HAP-1 (cell line): ENCODE measurements at places on chromosomes 13 and 19.

- no peak for DNase-seq
These were observed 105.3 kb downstream of the SPACA7 start for GRCh38 chr13:112481458-112481857.

DNA sequence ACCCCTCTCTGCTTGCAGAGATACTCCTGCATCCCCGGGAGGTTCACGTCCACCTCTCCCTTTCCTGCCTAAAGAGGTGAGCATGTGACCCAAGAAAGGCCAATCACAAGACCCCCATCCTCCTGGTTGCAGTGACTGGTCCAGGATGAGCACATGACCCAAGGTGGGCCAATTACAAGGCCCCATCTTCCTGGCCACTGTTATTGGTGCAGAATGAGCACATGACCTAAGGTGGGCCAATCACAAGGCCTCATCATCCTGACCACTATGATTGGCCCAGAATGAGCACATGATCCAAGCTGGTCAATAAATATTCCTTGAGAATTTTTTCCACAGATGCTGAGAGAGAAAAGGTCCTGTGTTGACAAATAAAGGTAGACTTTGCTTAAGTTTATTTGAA is 350.7 kb downstream of the EFNB2 start:
- no peak for DNase-seq

GRCh38 chr13:85367887-85368286 is 431.3 kb downstream of the SLITRK6 start:
- DNase-seq: peak; percentile 10

GRCh38 chr19:55488986-55489710 is 912 bp downstream of the SSC5D start:
- DNase-seq: no peak

DNA sequence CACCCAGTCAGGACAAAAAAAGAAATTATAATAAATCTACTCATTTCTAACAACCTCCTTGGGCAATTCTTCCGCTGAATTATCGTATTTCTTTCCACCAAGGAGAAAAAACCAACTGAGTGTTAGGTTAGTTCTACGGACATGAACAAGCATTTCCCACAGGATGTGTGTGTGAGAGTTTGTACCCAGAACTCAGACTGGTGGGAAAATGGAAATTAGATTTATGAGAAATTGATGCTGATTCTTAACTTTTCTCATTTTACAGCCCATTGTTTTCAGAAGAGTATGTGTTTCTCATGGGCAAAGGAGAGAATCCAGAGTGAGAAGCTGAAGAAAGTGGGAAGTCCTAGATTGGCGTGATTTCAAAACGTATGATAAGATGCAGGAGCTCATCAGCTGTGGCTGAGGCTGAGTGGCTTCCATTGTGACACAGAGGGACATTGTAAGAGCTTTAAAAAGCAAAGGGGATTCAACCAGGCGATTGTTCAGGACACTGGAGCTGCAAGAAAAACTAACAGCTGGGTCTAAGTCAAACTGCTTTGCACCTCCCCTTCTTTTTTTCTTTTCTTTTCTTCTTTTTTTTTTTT is 184.7 kb upstream of the ARGLU1 start:
- DNase-seq: no peak

- DNase-seq: no peak
These were observed 338.0 kb downstream of the ENOX1 start for GRCh38 chr13:43448605-43449336.

DNA sequence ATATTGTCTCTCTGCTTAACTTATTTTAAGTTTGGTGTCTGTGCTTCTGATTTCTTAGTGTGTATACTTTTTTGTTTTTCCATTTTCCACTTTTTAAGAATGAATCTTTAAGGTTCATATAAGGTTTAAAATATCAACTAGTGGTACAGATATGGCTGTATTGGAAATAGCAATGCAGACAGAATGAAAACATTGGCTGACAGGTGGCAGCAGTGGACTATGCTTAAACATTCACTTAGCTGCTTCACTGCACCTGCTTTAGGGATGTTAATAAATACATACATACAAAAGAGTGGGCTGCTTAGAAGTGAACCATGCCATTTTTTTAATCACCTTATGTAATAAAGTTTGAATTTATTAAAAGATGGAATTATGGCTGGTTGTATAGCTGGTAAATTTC is 27.3 kb downstream of the TM9SF2 start:
- no peak for DNase-seq

- DNase-seq: no peak
These were observed 178.4 kb downstream of the MYO16 start for GRCh38 chr13:108807841-108808240.

DNA sequence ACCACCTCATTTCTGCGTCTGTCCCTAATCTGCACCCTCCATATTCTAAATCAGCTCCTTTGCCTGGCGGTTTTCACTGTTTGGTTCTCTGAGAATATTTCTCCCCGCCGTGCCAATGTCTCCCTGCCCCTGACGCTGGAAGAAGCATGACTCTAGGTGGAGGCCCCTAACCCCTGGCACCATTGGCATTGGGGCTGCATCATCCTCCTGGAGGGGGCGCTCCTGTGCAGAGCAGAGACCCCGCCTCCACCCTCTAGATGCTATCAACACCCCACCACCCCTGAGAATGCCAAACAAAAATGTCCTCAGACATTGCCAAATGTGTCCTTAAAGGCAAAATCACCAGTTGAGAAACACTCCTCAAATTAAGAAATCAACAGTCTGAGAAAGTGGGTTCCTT is 6.5 kb downstream of the ZSCAN5B start:
- DNase-seq: no peak

DNA sequence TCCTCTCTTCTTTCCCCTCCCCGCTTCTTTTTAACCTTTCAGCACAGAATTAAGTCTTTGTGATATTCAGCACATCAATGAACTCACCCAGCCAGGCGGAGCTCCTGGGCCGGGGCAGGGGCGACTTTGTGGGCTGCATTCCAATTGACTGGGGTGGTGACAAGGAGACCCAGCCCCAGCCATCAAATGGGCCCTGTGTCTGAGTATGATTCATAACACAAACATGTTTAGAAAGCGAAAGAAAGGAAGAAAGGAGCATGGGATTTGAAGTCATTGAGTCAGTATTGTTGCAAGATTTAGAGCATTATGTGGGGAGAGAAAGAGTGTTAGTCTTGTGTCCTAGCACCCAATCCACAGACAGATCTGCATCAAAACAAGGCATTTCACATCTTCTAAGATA is 185.3 kb downstream of the LHFPL6 start:
- peak; percentile 90 for DNase-seq

- no peak for DNase-seq
These were observed 1692.0 kb downstream of the SLITRK5 start for GRCh38 chr13:89363144-89363543.

- DNase-seq: no peak
These were observed 8.4 kb upstream of the ZNF235 start for GRCh38 chr19:44313231-44313630.

DNA sequence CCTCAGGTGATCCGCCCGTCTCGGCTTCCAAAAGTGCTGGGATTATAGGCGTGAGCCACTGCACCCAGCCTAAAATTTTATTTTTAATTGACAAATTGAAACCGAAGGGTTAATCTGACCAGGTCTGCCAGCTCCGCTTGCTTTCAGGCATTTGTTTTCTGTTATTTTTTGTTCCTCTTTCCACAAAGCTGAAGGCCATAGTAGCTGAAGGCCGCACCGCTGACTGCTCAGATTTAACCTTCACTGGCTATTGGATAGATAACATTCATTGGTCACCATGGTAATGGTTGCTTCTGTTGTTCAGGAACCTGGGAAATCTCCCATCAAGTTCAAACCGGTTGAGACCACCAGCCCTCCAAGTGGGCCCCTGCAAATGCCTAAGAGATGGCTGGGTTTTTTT is 124.5 kb upstream of the USP29 start:
- no peak for DNase-seq

- no peak for DNase-seq
These were observed 32.8 kb downstream of the GSX1 start for GRCh38 chr13:27825072-27825471.

DNA sequence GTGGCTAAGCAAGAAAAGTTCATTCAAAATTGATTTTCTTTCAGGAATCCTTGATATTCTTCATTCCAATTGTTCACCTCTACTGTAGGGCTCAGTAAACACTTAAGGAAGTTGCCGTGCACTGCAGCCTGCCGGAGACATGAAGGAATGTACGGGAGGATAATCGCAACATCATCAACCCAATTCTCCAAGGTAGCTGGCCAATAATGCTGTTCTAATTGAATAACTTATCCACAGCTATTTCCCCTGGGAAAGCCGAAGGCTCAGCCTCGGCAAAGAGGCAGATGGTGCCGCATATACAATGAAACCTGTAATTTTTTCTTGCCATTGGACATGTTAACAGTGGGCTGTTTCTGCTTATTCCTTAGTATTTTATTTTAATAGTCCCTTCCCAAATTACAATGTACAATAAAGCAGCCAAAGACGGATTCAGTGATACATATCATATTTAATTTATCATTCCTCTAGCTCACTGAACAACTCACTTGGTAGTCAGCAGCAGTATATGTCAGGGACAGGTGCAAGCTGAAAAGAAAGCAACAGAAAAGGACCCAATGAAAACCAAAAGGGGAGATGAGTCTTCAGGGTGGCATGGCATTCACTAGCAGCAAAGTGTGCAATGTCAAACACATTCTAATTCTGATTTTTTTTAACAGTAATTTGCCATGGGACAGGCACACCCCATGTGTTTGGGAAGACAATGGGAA is 420.5 kb upstream of the KLF12 start:
- DNase-seq: no peak

- DNase-seq: no peak
These were observed 6.4 kb downstream of the ZNF350 start for GRCh38 chr19:51980116-51980736.

- DNase-seq: no peak
These were observed 879.0 kb upstream of the SLITRK5 start for GRCh38 chr13:86792153-86792651.

GRCh38 chr19:31499281-31500196 is 150.3 kb upstream of the TSHZ3 start:
- no peak for DNase-seq

DNA sequence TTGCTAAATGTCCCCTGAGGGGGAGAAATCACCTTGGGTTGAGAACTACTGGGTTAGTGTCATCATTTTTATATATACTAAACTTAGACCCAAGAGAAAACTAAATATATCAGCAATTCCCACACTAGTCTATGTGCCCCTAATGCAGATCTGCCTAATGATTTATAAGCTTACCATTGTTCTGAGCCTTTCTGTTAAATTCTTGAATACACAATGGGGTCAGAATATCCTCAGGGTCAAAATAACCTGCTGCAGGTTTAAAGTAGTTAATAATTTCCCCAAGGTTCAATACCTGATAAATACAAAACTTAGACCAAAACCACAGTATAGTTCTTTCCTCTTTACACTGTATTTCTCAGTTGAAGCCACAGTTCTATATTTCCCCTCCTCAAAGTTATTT is 4.6 kb downstream of the VWA8 start:
- no peak for DNase-seq

GRCh38 chr19:662207-662961 is 630 bp downstream of the RNF126 start:
- DNase-seq: peak; percentile 30

- DNase-seq: no peak
These were observed 156.2 kb upstream of the ATXN8OS start for GRCh38 chr13:69951412-69951811.

GRCh38 chr13:48110132-48110868 is 15.4 kb upstream of the MED4 start:
- DNase-seq: no peak

DNA sequence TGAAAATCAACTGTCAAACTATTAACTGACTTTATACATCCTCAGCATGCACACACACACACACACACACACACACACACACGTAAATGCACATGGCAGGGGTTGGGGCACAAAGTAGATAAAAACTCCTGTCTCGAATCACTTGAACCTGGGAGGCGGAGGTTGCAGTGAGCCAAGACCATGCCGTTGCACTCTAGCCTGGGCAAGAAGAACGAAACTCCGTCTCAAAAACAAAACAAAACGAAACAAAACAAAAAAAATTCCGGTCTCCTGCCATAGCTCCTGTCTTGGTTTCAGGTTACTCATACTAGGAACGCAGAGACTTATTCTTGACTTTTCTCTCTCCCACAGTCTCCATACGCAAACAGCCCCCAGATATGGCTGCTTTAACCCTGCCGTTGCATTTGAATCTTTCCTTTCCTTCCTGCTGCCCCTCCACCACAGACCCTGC is 148.9 kb downstream of the SHISA2 start:
- DNase-seq: no peak
